Left cardiac atrium (tissue), 4 donors: ENCODE measurements at places on chromosomes 2 and 18. TPM values are rescaled to one million over a fixed set of nuclear protein-coding genes. Genes with fewer than 3 reads are reported as not detected.
A peak's percentile ranks its signal among the peaks of the same experiment; 100 is the strongest.

DNA sequence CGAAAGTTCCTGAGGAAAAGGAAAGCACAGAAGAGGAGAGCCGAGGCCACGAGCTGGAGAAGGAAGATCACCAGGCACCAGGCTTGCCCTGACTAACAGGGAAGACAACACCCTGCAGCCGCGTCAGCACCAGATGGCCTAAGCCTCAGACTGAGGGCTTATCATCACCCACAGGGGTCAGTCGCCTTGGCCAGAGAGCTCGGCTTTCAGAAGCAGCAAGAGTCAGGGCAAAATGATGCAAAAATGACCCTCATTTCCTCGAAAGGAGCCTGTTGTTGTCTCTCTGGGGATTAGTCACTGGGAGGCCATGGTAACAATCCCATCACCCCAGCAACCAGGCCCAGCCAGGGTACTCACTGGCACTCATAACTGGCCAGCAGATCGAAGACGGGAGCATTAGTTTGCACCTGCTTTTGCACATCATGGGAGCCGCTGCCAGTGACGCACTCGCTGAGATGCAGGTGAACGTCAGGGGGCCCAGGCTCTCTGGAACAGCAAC lies 42.7 kb upstream of the ZFP36L2 start:
- peak; percentile 93 for DNase-seq

- DNase-seq: peak; percentile 41
These were observed 27.3 kb upstream of the NTSR2 start for GRCh38 chr2:11697103-11697871.

DNA sequence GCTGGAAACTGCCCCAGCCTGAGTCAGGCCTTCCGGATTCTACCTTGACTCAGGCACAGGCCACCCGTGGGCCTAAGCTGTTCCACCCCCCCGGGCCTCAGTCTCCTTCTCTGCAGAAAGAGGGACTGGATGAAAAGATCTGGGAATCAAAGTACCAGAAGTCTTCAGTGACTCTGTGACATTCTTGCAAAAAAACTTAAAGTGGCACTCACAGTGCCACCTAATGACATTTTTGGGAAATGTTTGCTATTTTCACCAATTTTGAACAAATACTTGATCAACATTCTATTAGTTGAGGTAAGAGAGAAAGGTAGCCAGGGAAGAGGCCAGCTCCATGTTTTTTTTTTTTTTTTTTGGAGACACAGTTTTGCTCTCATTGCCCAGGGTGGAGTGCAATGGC lies 48.3 kb upstream of the ACAA2 start:
- DNase-seq: no peak

- no peak for DNase-seq
These were observed 1061.4 kb downstream of the TSN start for GRCh38 chr2:122816803-122817202.

- no peak for DNase-seq
These were observed 9.6 kb downstream of the CACNB4 start for GRCh38 chr2:152089238-152089637.

GRCh38 chr18:74946646-74947375 lies 262.1 kb downstream of the PTGR3 start:
- no peak for DNase-seq

DNA sequence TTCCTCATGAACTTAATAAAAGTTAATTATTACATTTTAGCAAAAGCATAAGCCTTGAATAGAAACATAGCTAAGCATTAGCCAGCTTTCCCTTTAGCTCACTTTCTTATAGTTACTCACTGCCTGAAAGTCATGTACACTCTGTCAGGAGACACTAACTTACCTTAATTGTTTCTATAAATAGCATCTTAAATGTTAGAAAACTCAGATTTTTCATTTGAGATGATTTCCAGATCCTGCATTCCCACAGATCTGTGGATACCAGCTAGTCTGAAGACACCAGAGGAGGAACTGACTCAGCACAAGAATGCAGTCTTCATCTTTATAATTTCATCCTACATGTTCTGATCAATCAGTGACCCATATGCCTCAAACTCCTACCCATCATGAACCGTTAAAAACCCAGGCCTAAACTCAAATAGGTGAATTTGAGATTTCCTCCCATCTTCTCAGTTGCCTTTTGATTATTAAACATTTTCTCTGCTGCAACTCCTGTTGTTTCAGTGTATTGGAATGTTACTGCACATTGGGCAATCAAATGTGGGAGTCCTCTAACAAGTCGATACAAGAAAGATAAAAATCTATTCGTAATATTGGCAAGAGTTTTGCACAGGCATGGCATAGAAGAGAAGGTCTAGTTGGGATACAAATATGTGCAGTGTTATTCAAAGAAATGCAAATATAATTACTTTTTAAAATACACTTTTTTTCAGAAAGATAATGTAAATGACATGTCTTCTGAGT lies 857.4 kb upstream of the CDH2 start:
- DNase-seq: no peak

GRCh38 chr2:5794012-5794411 lies 101.8 kb downstream of the SOX11 start:
- DNase-seq: no peak

DNA sequence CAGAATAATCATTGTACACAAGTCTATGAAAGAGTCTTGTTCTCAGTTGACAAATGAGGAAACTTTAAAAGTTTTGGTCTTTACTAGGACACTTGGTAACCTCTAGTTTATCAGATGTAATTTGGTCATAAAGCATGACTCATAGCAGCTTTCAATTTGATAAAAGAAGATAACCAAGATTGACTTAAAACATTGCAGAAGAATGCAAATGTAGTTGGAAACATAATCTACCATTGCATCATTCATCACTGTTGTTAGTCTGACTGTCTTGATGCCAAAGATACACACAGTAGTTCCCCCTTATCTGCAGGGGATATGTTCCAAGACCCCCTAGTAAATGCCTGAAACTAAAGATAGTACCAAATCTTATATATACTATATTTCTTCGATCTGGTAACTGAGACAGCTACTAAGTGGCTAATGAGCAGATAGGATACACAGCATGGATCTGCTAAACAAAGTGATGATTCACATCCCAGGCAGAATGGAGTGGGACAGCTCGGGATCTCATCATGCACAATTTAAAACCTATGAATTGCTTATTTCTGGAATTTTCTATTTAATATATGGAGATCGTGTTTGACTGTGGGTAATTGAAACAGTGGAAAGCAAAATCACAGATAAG lies 131.4 kb upstream of the CCDC68 start:
- DNase-seq: no peak

- no peak for DNase-seq
These were observed 55.7 kb upstream of the LYPD1 start for GRCh38 chr2:132725748-132726147.

GRCh38 chr2:219638217-219638947 lies 11.0 kb downstream of the SLC4A3 start:
- DNase-seq: peak; percentile 30

- no peak for DNase-seq
These were observed 49.1 kb upstream of the ZNF638 start for GRCh38 chr2:71282493-71282892.

DNA sequence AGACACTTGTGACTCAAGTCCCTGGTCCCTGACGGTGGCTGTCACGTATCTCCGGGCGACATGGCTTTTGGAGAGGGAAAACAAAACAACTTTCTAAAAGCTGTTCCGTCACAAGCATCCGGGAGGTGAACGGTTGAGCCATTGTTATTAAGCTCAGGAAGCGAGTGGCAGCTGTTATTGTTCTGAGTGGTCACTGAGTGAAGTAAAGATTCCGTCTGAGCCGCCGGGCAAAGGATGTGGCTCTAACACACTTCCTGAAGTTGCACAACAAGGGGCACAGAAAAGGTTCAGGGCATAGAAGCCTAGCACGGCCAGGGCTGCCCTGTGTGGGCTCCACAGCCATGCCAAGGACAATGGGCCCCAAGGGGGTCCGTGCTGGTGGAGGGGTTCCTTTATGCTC lies 24.3 kb downstream of the INPP5D start:
- DNase-seq: peak; percentile 70

DNA sequence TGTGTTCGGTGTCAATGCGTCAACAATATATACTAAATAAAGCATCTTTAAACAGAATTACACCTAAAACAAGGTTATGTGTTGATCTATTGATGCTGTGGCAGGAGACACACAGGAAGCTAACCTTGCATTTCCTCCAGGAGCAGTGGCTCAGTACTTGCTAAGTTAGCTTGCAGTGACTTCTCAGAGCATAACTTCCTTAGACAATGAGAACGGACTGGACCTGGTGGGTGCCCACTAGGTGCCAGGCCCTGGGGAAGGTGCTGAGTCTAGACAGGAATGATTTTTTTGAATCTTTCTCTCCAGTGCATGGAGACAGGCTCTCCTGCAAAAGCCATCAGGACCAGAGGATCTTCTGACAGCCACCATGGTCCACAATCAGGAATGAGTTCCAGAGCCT lies 73.8 kb upstream of the MGAT4A start:
- no peak for DNase-seq

DNA sequence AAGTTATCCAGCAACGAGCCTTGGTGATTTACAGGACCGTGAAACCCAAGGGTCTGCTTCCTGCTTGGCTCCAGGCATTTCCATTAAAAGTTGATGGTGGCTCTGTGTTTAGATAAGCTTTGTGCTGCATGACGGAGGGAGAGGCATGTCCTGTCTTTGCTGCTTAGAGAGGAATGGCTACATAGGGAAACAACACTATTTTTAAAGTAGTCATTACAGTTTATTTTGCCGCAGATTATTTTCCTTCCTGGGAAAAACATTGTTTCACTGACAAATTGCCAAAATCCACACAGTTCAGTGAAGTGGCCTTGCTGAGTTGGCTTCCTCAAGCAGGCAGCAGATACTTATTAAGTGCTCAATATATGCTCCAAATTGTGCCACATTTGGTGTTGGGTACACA lies 98.5 kb downstream of the THSD7B start:
- DNase-seq: no peak

- DNase-seq: peak; percentile 64
These were observed 59.8 kb downstream of the MEIS1 start for GRCh38 chr2:66494708-66495107.

GRCh38 chr2:132975193-132976105 lies 305.4 kb upstream of the LYPD1 start:
- DNase-seq: no peak

- DNase-seq: peak; percentile 85
These were observed 15.9 kb downstream of the SMAD7 start for GRCh38 chr18:48934723-48935432.

DNA sequence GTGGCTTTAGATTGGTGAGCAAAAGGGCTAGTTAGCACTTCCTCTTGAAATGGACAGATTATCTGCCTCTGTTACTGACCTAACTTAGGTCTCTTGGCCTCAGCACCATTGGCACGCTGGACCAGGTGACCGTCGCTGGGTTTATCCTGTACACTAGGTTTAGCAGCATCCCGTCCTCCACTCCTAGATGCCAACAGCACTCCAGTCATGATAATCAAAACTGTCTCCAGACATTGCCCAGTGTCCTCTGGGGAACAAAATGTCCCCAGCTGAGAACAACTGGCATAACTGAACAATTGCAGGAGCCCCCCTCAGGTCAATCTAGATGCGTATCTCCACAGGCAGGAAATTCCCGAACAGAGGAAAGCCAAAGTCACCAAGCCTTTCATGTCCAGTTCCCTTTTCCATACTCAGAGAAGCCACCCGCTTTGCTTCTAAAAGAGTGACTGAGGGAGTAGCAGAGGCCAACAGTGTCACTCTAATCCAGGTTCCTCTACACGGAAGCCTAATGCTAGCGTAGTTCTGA lies 27.3 kb downstream of the E2F6 start:
- DNase-seq: no peak

DNA sequence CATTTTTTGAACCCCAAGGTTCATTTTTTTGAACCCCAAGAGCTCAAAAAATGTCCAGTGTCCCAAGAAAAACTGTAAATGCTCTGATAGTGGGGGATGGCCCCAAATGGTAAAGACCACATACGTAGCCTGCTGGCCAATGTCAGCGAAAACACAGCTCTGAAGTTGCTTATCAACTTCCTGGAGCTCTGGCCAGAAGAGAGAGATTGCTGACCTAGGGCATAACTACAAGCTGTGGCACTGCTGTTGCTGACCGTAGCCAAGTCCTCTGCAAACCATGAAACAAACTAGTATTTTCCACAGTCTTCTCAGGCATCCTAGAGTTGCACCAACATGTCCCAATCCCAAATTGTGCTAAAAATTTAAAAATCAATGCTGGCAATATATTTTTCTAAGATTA lies 50.9 kb downstream of the REEP1 start:
- no peak for DNase-seq

DNA sequence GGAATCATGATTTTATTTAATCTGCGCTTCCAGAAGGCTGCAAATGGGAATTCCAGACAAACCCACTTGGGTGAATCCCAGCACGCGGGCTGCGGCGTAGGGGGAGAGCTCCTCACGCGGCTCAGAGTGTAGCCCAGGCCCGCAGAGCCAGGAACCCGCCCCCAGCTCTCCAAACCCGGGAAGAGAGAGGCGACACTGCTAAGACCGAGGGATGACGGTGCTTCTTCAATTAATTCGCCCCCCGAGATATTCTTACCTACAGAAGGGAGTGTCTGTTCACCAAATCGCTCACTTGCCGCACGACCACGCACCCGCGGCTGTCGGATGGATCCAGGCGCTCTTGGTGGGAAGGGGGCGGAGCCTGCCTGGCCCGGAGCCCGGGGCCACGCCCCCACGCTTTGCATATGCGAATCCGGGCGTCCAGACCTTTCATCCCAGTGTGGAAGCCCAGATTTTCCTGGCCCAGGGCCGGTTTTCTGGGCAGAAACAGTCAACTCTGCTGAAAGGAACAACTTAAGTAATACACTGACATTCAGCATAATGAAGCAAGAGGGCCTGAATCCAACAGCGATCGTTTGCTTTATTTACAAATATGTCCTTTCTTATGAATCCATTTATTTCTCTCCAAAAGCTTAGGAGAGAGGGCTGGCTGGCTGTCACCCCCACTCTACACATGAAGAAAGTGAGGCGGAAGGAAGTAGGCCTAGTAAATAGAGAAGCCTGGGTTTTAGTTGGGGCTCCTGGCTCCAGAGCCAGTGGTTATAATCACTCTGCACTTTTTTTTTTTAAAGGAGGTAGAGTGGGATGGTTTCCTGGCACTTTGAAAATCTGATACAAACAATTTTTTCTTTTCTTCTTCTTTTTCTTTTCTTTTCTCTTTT lies at the start of gene SLC19A3:
Gene SLC19A3 (minus strand): TSS at position 342 of the 881 bp plus-strand sequence. CDS start 15,710 bp downstream, outside the sequence.
- peak; percentile 92 for DNase-seq

GRCh38 chr2:179238027-179238426 lies 26.6 kb downstream of the SESTD1 start:
- no peak for DNase-seq

GRCh38 chr2:232529806-232530547 lies 4.0 kb downstream of the CHRND start:
- DNase-seq: no peak

DNA sequence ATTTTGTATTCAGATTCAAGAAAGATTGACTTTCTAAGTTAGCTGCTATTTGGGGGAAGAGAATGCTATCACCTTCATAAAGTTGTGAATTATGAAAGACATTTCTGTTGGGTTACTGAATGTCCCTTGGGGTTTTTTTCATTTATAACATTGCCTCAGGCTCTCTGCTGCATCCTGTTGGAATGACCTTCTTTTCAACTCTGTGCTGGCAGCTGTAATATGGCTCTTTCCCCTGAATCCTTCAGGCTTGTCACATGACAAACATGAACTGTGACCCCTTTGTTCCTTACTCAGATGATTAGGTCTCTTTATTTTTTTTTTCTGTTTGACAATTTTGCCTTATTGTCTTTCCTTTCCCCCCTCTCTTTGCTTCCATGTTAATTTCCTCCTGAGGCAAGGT lies 159.8 kb downstream of the TAF4B start:
- DNase-seq: no peak

- DNase-seq: no peak
These were observed 109.8 kb downstream of the PARD3B start for GRCh38 chr2:204655101-204655500.

SPP2 gene
- not detected for total RNA-seq

C1GALT1C1L gene
- total RNA-seq: 2.8 TPM

GAREM2 gene
- total RNA-seq: 4.8 TPM

MYO5B gene
- 4.6 TPM for total RNA-seq

RBM45 gene
- 5.6 TPM for total RNA-seq

RNF125 gene
- total RNA-seq: 5.1 TPM

SERTAD2 gene
- total RNA-seq: 14.7 TPM
